ENCODE measurements at places on chromosomes 1 and 21. TPM values are rescaled to one million over a fixed set of nuclear protein-coding genes. Genes with fewer than 3 reads are reported as not detected.

DNA sequence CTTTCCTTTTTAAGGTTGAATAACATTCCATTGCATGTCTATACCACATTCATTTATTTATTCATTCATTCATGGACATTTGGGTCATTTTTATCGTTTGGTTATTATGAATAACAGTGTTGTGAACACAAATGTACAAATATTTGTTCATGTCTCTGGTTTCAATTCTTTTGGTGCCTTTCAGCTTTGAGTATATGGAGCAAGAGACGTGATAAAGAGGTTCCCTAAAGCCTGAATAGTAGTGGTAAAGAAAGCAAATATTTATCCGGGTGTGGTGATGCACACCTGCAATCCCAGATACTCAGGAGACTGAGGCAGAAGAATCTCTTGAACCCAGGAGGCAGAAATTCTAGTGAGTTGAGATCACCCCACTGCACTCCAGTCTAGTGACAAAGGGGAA, 5.3 kb upstream of the RLF start:
- DNase-seq: no peak

DNA sequence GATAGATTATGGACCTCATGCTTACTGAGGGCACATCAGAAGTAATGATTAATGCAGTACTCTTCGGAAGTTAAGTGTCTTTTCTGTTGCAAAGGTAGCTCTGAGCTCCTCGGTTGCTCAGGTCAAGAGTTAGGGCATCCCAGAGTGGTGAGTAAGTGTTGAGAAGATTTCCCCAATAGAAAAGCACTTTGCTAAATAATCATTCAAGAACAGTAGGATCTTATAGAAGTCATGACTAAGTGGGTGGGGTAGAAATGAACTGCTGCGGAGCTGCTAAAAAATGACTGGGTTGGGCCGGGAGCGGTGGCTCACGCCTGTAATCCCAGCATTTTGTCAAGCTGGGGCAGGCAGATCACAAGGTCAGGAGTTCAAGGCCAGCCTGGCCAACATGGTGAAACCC, 648.6 kb upstream of the CAMK1G start:
- DNase-seq: no peak

- DNase-seq: peak; percentile 73
Measured at GRCh38 chr1:161420763-161421455, 53.2 kb upstream of the CFAP126 start.

- DNase-seq: peak; percentile 88
Measured at GRCh38 chr1:155044812-155045657, 6.1 kb upstream of the ADAM15 start.

DNA sequence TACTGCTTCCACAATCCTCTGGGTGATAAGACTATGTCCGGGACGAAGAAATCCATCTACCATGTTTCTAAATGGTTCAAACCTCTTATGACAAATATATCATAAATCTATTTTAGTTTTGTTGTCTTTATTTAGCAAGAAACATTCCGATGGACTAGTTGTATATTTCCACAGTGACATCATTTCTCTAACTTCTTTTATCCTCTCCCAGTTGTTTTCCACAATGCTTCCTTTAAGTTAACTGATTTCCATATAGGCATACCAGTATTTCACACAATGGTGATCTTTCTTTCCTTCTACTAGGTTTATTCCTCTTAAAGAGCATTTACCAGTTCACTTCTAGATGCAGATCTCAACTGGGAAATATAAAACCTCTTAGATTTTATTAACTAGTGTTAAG, 44.8 kb downstream of the USP1 start:
- DNase-seq: no peak

DNA sequence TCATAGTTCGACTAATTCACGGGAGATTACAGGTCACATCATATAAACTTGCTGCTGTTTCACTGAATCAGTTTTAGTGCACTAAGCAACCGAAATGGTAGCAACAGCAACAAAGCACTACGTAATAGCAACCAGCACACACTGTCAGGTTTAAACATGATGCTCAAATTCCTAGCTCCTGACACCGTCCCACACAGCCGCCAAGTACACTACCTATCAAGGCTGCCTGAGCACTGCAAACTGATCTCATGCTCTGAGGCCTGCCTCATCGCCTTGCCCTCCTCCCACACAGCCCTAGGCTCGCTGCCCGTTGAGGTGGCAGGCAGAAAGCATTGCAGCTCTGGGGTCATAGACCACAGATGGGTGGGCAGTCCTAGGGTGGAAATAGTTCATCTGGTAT, 12.4 kb downstream of the LAMC2 start:
- DNase-seq: peak; percentile 24

- no peak for DNase-seq
Measured at GRCh38 chr1:27554759-27555699, 48.9 kb downstream of the AHDC1 start.

Gene NTMT2
- not detected for polyA plus RNA-seq

Gene DISC1
- 0.31 TPM for polyA plus RNA-seq

Gene SCP2
- polyA plus RNA-seq: 73.8 TPM

Gene TTC3
- 34.2 TPM for polyA plus RNA-seq

Gene RSPH1
- polyA plus RNA-seq: 0.87 TPM
